ENCODE measurements at places on chromosomes 2 and 18. TPM values are rescaled to one million over a fixed set of nuclear protein-coding genes. Genes with fewer than 3 reads are reported as not detected.
A peak's percentile ranks its signal among the peaks of the same experiment; 100 is the strongest.

GRCh38 chr2:5352286-5352685 is 339.9 kb upstream of the SOX11 start:
- no peak for DNase-seq

DNA sequence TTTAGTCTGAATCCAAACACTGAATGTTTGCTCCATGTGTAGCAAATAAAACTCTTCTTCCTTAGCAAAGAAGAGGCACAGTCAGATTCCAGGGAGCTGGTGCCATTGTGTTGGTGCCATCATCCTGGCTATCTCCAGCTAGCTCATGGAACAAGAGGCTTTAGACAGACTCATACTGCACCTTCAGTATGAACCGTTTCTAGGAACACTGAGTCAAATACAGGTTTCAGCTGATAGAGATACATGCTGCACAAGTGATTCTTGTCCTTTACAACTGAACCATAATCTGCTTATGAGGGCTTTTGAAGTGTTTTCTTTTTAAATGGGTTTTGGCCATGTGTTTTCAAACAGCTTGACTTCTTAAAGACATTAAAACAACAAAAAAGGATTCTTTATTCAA is 57.9 kb downstream of the DYNC1I2 start:
- no peak for DNase-seq

DNA sequence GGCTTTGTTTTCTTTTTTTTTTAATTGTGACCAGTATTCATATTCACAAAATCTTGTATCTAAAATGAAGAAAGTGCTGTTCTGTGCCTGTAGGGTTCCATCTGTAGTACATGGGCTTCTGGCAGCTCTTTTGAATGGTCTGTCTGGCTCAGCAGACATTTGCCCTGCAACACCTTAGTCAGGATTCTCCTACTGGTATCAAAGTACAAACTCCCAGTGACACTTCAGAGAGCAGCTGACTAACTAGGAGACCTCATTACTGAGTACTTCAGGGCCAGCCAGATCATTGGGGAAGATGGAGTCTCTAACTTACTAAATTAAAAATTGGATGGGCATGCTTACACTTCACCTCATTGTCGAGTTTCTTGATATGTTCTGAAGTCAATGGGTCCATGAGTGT is 39.7 kb downstream of the GRHL1 start:
- DNase-seq = no peak

DNA sequence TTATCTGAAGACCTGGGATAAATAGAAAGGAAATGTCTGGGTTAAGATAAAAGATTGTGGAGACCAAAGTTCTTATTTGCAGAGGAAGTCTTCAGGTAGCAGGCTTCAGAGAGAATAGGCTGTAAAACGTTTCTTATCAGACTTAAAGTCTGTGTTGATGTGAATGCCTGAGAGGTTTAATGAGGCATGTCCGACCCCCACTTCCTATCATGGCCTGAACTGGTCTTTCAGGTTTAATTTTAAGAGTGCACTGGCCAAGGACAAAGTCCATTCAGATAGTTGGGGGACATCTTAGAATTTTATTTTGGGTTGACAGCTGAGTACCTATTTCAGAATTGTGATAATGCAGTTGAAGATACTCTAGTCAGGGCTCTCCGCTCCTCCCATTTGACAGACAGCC is 92.1 kb downstream of the ATL2 start:
- no peak for DNase-seq

DNA sequence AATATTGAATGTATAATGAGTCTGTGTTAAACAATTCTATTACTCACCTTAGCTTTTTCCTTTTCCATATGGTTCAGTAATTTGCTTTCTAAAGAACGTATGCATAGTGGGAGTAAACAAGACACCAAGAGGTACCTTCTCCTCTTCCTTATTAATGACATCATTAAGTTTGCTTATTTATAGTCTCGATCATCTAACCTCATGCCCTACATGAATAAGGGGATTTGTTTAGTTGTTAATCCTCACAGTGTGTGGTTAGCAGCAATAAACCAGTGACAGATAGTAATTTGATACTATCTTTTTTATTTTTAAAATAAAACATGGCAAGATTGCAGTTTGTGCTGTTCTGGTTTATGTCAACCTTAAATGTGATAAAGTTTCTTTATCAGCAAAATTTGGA is 69.7 kb downstream of the COBLL1 start:
- DNase-seq = no peak

DNA sequence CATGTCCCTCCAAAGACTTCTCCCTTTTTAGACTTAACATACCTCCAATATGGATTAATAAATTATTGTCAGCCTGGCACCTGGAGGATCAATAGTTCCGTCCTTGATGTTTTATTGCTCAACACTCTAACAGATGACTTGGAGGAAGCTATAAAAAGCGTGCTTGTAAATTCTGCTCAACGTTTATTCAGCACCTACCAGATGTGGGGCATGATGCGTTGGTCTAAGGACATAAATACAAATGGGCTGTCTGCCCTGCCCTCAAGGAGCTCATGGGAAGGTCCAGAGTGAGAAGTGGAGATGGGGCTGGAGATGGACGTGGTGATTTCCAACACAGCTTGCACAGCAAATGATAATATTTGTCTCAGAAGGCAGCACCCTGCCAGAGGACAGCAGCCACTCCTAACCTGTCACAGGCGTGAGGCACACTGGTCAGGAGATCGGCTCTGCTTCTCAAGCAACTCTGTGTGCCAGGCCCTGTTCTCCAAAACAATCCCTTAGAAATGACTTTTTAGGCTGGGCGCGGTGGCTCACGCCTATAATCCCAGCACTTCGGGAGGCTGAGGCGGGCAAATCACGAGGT is 25.5 kb upstream of the ZCCHC2 start:
- DNase-seq = no peak

GRCh38 chr2:134897932-134898331 is 20.7 kb upstream of the CCNT2 start:
- DNase-seq = no peak

DNA sequence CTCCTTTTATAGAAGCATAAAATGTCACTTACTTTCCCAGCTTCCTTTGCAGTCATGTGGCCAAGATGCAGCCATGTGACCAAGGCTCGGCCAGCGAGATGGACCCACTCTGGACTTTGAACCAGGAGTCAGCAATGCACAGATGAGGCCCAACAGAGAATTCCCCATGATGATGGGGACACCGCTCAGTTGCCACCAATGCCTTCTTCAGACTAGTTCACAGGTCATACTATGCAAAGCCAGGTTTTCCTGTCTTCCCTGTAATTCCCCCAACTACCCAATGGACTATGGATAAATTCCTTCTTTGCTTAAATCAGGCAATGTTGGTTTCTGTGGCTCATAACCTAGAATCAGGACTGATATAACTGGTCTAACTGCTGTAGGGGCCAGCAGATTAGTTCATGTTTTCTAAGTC is 22.5 kb upstream of the REL start:
- DNase-seq = no peak

DNA sequence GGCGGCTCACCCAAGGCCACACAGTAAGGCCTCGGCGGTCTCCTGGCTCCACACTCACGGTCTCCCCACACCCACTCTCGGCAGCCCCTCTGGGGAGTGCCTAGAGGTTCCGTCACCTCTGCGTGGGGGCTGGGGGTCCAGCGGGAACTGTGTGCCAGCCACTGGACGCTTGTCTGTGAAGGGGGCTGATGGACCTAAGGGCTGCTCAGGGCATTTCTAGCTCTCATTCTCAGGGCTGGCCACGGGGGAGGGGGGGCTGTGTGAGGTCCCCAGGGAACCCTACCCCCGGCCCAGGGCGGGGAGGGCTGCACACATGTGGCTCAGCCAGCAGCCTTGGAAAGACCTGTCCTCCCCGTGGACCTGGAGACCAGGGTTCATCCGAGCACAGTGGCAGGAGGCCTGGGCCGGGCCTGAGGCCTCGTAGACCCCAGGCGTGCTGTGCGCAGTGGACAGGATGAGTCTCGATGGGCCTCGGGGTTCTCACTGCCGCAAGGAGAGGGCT is 27.1 kb upstream of the ODC1 start:
- DNase-seq = no peak

- DNase-seq = no peak
Observed at GRCh38 chr18:31990823-31991222, 27.8 kb upstream of the RNF125 start.

DNA sequence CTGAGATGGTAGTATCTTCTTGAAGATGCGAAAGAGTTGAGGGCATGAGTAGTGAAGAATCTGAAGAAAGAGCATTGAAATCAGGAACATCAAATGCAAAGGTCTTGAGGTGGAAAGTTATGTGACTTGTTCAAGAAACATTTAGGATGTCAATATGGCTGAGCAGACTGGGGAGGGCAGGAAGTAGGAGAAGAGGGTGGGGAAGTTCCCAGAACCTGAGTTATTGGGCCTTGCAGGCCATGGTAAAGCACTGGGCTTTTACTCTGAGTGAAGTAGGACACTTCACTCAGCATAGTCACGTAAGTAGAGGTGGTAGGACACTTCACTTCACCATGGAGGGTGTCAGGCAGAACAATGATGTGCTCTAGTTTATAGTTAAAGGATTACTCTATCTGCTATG is 11.8 kb upstream of the MYL12A start:
- DNase-seq = no peak

GRCh38 chr2:18066066-18066465 is 187.6 kb downstream of the KCNS3 start:
- DNase-seq = no peak

GRCh38 chr18:12470382-12471075 is 62.8 kb downstream of the PRELID3A start:
- DNase-seq = no peak

DNA sequence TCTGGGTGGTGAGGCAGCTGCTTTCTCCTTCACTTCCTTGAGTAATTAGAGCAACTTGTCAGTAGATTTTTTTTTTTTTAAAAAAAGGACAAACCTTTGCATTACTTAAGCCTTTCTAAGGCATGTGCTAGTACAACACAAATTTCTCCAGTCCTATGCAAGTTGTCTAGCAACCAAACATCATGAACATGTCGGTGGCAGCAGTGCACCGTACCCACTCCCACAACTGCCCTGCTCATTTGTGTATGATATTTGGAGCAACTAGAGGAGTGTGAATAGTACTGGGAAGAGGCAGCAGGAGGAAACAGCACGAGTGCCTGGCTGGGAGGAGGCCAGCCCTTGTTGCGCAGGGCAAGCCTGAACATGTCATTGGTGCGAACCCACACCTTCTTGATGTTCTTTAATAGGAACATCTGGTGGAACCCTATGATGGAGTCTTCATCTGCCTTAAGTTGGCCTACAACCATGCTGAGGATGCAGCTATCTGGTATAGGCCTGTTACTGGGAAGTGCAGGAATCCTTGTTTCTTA is 238.3 kb downstream of the TDRD15 start:
- DNase-seq = no peak

GRCh38 chr18:33210575-33211189 is 229.8 kb downstream of the CCDC178 start:
- peak; percentile 15 for DNase-seq

GRCh38 chr18:24831871-24832665 is 371.6 kb downstream of the HRH4 start:
- no peak for DNase-seq

DNA sequence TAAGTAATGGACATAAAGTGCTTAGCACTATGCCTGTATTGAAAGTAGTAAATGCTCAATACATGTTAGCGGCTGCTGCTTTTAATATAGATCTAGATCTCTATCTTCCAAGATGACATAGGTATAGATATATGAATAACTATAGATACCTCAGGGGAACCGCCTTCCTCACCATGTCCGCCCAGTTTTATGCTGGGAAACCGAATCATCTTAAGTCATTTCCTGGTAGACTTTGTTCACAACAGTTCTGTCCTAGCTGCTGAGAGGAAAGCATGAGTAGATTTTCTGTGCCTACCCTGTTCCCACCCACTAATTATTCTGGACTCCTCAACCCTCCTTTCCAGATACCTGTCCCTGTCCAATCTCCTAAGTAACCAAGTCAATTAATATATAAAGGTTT is 21.6 kb upstream of the ITM2C start:
- DNase-seq = no peak

DNA sequence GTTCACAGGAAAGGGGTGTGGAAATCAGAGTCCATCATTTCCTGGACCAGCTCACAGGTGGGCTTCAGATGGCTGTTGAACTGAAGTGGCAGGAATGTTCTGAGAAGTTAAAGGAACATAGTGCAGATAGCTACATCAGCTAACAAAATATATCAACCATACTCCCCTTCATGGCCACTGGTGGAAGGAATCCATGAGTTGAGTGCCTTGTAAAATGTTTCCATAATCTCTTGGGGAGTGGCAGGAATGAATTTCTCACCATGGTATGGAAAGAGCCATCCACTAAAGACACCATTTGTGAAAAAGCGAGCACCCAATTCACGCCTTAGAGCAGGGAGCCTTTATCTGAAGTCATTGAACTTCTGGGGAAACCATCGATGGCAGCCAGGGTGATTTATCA is at the start of gene LINC00305:
Gene LINC00305, minus strand, starts transcription at position 101 of the 400 bp plus-strand sequence.
- DNase-seq = no peak

DNA sequence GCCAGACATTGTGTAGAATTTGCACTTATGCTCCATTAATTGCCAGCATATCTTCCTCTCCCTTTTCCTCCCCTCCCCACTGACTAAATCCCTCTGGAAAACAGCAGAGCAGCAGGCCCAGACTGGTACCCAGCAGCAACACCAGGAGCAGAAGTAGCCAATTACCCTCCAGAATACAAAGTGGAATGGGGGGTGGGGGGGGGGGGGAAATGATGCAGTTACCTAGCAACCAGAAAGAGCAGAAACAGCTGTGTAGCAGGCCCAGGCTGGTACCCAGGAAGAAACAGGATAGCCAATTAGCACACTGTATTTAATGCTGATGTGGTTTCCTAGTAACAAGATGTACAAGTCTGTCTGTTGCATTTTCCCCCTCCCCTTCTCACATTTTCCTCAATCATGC is 52.3 kb downstream of the KLF7 start:
- DNase-seq = no peak

DNA sequence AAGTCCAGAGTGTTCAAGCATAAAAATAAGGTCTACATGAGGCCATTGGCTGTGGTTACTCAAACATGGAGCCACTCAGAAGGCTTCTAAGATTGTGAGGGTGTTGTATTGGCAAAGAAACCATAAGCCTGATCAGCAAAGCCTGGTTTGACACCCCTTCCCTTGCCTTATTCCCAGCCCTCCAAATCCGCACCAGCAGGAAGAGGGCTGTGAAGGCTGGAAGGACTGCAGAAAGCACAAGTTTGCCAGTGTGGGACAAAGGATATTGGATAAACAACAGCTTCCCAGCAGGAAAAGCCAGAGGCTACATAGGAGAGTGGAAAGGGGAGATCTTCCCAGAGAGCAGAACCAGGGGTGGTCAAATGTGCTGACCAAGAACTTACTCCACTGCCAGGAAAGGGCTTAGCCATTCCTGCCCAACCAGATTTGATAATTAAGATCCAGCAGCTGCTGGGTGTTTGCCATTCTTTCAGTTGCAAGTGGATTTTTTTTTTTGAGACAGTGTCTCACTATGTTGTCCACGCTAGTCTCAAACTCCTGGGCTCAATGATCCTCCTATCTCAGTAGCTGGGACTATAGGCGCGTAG is 1.5 kb upstream of the PRKAG3 start:
- no peak for DNase-seq

- DNase-seq = no peak
Observed at GRCh38 chr2:27441958-27442919, at the start of gene KRTCAP3. TSS of gene KRTCAP3 (plus strand) at chr2:27442381. CDS start at chr2:27442413, 32 bp downstream.

Gene CD207
- total RNA-seq = not detected

Gene POTEJ
- total RNA-seq = not detected

Gene GPR39
- total RNA-seq = 0.49 TPM

Gene SULT1C4
- not detected for total RNA-seq

Gene CFC1
- total RNA-seq = not detected

Gene REG1B
- not detected for total RNA-seq

Gene LBX2
- 0.95 TPM for total RNA-seq

Gene STARD6
- 0.57 TPM for total RNA-seq

Gene CERKL
- not detected for total RNA-seq

Gene POTEE
- not detected for total RNA-seq

All from NCI-H460 (cell line).